Non-pigmented ciliary epithelial cell (primary cell): ENCODE measurements at places on chromosomes 7 and 10.

DNA sequence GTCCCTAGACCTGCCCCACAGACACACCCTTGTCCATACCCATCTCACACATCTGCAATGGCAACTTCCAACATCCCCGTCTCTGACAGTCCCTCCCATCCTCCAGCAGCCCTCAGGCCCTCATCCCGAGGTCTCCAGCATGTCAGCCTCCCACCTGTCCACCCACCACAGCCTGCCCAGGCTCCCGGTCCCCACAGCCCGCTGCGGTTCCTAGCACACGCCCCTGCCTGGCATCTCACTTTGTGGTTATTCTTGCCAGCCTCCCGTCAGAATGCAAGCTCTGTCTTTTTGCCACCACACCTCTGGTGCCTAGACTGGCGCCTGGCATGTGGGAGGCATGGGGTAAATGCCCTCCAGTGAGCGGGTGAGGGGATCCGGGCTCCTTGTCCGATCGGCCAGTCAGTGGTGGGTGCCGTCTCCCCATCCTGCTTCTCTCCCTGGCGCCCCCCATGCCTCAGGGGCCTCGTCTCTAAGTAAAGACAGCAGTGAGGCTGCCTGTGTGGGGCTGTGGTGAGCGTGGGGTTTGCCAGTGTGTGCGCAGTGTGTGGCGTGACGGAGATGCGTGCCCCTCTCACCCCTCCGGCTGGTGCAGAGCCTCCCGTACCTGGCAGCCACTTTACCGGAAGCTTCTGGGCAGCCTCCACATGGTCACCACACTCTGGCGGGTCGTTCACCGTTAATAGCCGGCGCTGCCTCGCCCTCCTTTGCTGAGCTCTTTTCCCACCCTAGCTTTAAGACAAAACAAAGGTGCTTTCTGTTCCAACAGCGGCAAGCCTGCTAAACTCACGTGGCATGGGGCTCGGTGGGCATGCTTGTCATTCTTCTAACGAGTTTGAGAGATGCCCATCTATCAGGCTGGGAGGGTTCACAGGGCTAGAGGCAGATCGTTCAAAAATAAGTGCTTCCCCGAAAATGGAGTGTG, 28.5 kb upstream of the TTYH3 start:
- no peak for DNase-seq

GRCh38 chr10:74645692-74646091, 180.7 kb upstream of the KAT6B start:
- no peak for DNase-seq

- no peak for DNase-seq
Observed at GRCh38 chr7:17342756-17343155, 44.3 kb downstream of the AHR start.

DNA sequence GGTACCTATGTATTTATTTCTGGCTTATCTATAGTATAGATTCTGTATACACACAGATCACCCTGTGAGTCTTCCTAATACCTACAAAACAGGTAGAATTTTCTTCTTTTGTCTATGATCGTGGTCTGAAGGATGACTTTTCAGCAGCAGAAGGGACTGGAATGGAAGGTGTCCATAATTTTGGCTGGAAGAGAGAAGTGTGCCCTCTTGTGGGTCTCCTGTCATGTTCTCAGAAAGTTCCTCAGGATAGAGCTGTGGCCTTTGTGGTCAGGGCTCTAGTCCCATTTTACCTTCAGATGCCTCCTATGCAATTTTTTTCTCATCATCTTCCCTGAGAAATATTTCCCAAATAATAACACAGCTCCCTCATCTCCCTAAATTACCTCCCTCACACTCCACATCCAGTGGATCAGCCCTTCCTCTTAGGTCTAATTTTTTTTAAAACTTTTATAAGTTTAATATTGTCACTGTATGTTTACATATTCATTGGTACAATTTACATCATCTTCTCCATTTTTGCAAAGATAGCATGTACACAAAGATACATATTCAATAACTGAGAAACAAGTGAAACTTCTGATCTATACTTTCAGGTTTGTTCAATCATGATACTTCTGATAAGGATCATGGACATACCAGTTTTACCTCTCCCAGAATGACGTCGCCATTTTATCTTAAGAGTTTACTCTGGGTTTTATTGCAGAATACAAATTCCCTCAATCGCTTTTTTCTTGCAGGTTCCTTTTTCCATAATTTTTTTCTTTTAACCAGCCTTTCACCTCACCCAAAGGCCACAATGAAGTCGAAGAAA, 112.7 kb downstream of the REEP3 start:
- no peak for DNase-seq

- no peak for DNase-seq
Observed at GRCh38 chr7:139224219-139224618, 6.8 kb upstream of the UBN2 start.

GRCh38 chr7:1724118-1724910, 54.2 kb downstream of the ELFN1 start:
- DNase-seq = no peak

DNA sequence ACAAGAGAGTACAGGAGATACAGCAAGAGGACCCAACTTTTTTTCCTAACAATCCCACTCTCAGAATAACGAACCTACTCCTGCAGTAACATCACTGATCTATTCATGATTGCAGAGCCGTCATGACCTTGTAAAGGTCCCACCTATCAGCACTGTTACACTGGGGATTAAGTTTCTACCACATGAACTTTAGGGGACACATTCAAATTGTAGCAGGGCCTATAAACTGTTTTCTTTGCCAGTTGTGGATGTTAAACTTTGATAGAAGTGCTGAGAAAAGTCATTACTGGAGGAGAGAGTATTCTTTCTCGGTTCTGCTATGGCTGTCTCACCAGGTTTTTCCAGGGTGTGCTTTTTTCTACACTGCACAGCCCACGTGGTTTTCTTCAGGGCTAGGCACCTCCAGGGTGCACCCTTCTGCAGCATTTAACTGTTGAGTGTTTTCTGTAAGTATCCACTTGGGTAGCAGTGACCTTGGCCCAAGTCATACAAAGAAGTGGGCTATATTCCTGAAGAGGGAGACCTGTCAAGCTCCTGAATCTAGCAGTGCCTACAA, 131.6 kb upstream of the AHR start:
- no peak for DNase-seq

GRCh38 chr7:151992375-151992774, 33.1 kb upstream of the GALNT11 start:
- DNase-seq = no peak

GRCh38 chr7:159070431-159071148, 74.1 kb downstream of the VIPR2 start:
- DNase-seq = no peak

DNA sequence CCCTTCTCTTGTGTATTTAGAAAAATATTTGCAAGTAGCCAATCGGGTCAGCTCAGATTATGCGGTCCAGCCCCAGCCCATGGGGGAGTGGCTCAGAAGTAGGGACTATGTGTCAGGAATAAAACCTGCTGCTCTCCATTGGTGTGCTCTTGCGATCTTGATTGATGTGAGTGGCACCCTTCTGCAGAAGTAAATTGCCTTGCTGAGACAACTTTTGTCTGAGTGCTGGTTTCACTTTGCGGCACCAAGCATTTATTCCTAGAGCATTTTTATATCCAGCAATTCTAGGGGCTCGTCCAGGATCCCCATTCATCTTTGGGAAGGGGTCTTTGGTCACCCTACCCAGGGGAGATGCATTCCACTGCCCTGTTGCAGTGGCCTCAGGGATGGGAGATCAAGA, 26.1 kb upstream of the FAM221A start:
- DNase-seq = no peak

DNA sequence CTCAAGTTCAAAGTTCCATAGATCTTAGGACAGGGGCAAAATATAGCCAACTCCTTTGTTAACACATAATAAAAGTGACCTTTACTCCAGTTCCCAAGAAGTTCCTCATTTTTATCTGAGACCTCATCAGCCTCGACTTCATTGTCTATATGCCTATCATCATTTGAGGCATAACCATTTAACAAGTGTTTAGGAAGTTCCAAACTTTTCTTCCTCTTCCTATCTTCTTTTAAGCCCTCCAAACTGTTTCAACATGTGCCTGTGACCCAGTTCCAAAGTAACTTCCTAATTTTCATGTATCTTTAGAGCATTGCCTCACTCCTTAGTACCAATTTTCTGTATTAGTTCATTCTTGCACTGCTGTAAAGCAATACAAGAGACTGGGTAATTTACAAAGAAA, 569.1 kb downstream of the ANKRD7 start:
- no peak for DNase-seq

DNA sequence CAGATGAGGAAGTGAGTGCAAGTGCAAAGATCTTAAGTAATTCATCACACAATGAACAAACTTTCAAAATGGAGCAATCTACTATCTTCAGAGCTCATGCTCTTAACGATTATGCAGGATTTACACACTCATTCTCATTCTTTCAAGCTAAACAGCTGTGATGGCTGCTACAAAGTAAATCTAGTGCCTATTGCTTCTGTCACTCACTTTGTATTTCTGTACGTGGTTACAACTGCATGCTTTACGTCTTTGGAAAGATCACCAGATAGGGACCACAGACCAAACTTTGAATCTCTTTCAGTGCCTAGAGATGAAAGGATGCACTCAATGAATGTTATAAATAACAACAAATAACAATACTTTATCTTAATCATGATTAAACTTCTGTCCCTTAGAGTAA, 194.6 kb downstream of the MAGI2 start:
- no peak for DNase-seq

- DNase-seq = no peak
Observed at GRCh38 chr10:13769946-13770345, 183.2 kb downstream of the PRPF18 start.

GRCh38 chr7:102468478-102469350, 3.9 kb downstream of the LRWD1 start:
- no peak for DNase-seq

DNA sequence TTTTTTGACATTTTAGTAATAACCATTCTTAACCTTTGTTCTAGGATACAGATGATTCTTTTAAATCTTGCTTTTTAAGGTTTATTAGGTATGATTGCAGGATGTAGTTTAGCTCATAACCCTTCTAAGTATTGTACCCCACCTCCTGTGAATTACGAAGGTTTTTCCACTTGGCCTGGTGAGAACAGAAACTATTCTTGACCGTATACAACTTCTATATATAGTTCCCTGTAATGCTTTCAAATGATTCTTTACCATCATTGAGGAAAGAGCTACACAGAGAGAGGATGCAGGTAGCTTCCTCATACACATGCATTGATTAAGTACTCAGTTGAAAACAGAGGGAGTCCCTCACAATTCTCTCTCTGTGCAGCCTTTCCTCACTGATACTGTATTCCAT, 86.3 kb downstream of the PALS2 start:
- DNase-seq = no peak

- DNase-seq = no peak
Observed at GRCh38 chr7:141286522-141286921, 212.7 kb downstream of the TMEM178B start.

- DNase-seq = no peak
Observed at GRCh38 chr10:31875608-31876007, 53.0 kb downstream of the ARHGAP12 start.

DNA sequence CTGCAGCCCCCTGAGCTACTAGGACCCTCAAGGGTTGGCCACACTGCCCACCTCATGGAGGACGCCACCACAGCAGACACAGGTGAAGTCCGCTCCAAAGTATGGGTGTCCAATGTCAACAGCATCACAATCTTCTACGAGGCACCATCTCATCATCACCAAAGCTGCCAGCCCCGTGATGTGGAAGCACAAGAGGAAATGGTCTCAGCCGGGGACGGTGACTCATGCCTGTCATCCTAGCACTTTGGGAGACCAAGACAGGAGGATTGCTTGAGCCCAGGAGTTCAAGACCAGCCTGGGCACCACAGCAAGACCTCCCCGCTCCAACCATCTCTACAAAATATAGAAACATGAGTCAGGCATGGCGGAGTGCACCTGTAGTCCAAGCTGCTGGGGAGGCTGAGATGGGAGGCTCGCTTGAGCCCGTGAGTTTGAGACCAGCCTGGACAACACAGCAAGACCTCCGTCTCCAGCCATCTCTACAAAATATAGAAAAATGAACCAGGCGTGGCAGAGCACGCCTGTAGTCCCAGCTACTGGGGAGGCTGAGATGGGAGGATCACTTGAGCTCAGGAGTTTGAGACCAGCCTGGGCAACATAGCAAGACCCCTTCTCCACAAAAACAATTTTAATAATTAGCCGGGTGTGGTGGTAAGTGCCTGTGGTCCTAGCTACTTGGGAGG, 48.8 kb upstream of the MYL10 start:
- no peak for DNase-seq

DNA sequence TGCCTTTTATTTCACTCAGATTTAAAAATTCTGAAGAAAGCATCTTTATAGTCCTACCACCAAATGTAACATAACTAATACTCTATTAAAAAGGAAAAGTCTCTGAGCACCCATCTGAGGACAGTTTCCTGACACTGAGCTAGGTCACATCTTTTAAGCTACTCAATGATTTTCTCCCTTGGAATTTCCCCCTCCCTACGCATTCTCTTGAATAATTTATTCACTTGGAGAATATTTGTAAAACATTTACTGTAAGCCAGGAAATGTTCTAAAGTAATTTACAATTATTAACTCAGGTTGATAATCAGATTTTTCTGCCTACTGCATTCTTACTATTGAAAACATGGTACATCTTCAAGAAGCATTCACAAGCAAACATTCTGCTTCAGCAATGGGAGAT, 297.2 kb upstream of the VSTM2A start:
- no peak for DNase-seq

GRCh38 chr10:101562231-101562630, 25.8 kb downstream of the POLL start:
- DNase-seq = no peak

DNA sequence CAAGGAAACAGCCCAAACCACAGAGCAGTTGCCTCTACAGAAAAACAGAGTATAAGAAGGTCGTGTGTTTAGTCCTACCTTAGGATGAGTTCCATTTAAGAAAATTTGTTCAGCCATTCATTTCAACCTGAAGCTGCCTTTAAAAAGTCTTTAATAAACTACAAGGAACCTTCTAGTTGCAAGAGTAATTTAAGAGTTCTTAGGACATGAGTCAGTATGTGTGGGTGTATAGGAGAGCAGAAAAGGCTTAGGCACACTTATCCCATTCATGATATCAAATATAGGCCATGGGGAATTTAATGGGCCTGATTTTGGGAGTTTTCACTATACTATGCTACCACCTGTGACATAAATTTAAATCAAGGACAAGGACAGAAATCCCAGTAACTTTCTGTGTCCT, 496.8 kb downstream of the TFEC start:
- no peak for DNase-seq

GRCh38 chr10:11004144-11005077, 13.3 kb upstream of the CELF2 start:
- DNase-seq = no peak
